EL (cell line): ENCODE measurements at places on chromosomes 3 and 15.

DNA sequence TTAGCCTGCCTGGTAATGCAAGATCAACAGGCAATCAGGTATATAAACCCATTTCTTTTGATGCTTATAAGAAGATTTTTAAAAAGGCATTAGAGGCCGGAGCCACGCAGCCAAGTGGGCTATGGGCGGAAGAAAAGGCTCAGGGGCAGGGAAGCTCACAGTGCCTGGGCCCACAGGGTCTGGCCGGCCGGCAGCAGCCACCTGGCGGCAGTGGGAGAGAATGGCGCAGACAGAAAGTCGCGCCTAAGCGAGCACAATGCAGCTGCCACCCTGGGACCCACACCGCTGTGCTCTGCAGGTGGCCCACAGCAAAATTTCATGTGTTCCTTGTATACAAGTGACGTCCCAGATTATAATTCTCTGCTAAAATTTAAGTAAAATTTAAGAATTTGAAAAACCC, 448.6 kb upstream of the RASGRP1 start:
- no peak for DNase-seq

GRCh38 chr3:196489747-196490146, 13.8 kb downstream of the RNF168 start:
- DNase-seq = no peak

- DNase-seq = peak; percentile 24
Observed at GRCh38 chr3:22115581-22115980, 364.6 kb upstream of the ZNF385D start.

DNA sequence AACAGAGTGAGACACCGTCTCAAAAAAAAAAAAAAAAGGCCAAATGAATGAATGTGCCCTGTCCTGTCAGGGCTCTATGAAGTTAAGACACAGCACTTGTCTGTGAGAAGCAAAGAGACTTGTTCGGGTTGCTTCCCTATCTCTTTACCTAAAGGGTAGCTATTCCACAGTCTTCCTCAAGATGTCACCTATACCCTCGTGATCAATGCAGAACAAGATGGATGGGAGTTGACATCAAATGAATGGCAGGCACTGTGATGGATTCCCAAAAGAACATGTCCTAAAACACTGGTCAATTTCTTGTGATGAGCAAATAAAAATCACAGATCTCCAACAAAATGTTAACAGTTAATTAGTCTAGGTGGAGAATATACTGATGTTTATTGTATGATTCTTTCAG, 9.5 kb downstream of the TADA3 start:
- DNase-seq = no peak

DNA sequence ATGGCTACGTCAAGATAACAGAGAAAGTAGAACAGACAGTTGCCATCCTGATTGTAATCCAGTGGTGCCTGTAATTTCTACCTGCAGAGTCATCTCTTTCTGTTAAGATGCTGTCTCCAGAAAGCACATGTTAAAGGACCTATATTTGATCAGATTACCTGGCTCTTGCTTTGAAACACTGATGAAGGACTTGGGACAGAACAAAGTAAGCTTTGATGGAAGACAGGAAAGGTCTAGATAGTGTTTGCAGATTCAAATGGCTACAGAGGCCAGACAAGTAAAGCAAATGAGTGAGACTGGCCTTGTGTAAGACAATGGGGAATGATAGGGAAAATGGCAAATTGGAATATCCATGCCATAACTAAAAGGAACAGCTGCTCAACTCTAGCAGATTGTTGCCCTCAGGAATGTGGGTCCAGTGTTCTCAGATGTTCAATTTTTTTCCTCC, 1.8 kb upstream of the GSK3B start:
- no peak for DNase-seq

DNA sequence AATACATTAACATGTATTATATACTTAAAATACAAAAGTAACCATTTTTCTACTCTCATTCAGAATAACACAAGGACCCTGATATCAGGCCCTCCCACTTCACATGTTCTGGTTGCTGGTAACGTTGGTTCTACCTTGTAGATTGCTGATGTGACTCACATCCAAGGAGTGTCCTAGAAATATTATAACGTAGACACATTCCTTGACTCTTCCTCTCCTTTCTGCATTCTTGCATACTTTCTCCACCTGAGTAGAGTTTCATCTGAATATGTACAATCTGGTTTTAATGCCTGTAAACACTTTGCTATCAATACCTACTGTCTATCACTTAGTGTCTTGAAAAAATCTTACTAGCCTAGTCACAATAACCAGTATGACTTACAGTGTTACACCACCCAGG, 35.0 kb upstream of the NEDD4 start:
- no peak for DNase-seq

DNA sequence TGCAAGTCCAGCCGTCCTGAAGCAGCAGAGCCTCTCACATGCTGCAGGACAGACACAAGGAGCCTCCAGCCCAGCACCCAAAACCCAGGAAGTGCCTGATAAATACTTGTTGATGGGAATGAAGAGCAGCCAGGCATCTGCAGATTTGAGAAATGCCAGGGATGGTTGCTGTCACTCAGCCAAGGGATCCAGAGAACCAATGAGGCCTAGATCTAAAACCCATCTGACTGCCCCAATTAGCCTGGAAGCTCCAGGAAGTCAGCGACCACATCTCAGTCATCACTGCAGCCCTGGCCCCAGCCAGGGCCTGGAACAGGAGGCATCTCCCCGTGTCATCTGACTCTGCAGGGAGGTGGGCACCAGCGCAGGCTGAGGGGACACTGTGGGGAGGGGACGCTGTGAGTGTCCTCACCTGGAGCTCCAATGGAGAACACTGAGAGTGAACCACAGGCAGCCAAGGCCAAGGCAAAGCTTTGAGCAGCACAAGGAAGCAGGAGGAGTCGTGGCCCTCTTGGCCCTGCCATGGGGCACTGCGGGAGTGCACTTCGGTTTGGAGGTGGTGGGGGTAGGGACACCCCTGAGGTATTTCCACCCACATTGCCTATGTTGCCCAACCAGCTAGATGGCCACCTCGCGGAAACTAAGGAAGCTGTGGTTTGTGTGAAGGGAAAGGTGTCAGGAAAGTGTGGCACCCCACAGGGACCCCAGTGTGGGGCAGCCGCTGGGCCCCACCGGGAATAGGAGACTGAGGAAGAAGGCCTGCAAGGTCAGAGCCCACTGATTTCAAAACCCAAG, 229.5 kb downstream of the VPS13C start:
- no peak for DNase-seq

DNA sequence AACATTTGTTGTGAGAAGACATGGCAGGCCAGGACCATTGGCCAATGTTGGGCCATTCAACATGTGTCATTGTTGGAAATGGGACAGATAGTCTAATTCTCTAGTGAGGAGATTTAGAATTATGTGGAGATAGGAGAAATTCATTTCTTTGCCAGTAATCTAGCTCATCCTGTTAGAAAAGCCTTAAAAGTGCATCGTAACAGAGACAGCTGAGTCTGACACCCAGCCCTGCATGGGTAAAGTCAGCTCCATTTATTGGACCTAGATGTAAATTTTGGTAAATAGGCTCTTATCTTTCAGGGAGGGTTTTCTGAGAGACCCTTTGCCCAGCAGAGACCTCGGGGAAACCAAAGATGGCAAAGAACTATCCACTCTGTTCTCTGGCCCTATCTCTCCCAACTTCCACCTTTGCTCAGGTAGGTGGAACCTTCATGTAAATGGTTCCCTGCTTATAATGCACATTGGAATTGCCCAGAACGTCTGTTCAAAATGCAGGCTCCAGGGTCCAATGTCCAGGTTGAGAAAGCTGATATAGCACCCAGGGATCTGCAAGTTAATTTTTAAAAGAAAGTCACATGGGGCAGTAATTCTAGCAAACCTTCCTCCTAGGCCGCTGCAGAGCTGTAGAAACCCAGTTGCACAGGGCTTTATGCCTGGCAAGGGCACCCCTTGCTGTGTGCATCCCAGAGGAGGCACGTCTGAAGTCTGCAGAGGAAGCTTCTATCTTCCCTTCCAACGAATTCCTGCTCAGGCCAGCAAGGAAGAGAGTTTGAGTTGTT, 365.9 kb upstream of the PROK2 start:
- no peak for DNase-seq

- no peak for DNase-seq
Observed at GRCh38 chr3:55243678-55244077, 243.4 kb downstream of the WNT5A start.

DNA sequence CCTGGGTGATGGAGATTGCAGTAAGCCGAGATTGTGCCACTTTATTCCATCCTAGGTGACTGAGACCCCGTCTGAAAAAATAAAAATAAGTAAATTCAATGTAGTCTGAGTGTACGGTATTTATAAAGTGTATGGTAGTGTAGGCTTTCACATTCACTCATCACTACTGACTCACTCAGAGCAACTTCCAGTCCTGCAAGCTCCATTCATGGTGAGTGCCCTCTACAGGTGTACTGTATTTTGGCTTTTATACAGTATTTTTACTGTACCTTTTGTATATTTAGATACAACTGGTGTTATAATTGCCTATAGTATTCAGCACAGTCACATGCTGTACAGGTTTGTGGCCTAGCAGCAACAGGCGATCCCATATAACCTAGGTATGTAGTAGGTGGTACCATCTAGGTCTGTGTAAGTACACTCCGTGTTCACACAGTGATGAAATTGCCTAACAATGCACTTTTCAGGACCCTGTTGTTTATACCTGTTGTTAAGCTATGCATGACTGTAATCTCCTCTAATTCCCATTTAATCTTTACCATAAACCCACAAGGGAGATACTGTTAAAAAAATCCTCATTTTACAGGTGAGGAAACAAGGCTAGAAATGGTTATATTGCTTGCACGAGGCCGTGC, 19.3 kb downstream of the CACNA1D start:
- DNase-seq = no peak

DNA sequence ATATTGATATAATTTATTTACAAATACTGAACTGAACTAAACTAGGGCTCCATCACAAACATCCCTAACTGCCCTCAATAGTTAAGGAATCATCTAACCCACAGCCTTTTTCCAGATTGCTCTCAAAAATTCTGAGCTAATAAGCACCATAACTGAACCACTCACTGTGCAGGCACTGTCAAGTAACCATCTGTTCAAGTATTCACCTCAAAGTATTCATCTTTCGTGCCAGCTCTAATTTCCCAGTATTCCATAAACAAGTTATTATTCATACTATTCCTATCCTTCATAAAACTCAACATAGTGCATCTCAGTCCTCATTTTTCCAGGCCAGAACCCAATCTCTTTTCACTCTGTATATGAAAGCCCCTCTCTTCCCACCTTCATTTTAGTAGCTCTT, 41.1 kb downstream of the THBS1 start:
- no peak for DNase-seq

GRCh38 chr15:71131601-71132362, 16.5 kb downstream of the THSD4 start:
- DNase-seq = peak; percentile 22

DNA sequence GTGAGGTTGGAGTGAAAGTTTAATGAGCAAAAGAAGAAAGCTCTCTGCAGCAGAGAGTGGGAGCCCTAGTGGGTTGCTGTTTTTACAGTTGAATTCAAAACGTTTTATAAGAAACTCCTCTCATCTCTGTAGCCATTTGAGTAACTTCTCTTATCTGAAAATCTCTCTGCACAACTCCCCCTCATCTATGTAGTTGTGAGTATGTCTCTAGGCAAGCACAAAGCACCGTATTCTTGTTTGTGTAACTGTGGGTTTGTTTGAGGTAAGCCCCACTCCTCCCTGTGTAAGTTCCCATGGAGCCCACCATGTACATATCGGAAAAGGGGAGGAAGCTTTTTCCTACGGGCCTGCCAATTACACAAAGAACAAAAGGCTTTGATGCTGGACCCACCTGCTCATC, 56.5 kb upstream of the GOLGA6L2 start:
- DNase-seq = no peak

DNA sequence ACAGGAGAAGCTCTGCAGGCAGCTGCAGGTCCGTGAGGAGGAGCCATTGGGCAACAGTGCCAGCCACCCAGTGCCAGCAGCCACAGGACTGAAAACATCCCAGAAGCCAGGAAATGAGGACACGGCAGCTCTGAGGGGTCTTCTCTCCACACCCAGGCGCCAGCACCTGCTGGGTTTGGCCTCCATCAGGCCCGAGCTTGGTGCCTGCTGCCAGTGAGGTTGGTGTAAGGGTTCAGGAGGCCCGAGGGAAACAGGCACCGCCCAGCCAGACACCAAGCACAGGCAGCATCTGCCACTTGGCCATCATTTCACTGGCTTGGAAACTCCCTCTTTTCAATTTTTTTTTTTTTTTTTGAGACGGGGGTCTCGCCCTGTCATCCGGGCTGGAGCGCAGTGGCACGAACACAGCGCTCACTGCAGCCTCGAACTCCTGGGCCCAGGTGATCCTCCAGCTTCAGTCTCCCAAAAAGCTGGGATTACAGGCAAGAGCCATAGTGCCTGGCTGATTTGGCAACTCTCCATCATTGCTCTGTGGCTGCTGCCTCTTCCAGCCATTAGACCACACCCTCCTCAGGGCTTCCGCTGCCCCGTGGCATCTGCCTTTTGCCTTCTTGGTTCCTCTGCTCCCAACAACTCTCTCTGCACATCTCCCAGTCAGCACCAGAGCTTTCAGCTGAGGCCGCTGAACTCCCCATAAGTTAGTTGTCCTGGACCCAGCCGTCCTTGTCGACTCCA, 1.5 kb upstream of the ITIH3 start:
- DNase-seq = peak; percentile 21

DNA sequence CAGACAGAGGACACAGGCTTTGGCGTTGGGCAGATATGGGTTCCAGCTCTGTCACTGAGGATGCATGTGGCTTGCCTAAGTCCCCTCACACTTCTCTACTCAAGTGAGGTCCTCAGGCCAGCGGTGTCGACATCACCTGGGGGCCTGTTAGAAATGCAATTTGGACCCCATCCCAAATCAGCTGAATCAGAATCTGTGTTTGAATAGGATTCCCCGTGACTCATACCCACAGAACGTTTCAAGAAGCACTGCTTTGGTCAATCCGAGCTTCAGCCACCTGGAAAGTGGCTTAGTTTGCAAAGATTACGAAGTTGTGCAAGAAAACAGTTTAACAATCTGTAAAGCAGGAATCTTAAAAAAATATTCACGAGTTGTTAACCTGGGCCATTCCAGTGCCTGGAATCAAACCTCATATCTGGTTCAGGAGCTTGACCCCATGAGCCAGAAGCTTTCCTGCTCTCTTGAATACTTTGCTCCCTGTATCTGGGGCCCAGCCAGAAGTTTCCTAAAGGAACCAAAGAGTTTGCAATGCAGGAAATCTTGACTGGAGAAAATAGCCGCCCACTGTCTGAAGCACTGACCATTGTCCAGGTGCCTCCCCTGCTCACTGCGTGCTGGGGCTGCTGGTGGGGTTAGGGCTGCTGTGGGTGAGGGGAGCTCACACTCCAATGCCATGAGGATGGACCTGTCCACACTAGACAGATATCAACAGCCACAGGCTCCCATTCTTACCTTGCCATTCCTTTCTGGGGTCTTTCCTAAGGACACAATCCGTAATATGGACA, 208.5 kb upstream of the LINGO1 start:
- peak; percentile 62 for DNase-seq

- no peak for DNase-seq
Observed at GRCh38 chr3:148408667-148409066, 289.0 kb upstream of the AGTR1 start.

DNA sequence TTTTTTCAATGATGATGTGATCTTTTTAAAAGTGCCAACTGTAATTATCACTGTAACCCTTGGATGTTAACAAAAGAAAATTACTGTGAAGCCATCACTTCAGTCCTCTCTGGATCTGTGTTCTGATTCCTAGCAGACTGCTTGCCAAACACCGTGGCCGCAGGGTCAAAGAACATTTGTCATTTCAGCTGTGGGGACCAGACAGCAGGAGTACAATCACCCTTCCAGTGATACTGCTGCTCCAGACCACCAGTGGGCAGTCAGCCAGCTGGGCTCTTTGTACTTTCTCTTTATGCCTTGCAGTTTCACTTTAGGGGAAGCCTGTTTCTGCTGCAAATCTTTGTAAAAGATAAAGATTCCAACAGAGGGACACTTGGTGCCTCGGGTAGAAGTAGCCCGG, 770.0 kb downstream of the GRM7 start:
- no peak for DNase-seq
